ENCODE measurements at places on chromosomes 2 and 18.

DNA sequence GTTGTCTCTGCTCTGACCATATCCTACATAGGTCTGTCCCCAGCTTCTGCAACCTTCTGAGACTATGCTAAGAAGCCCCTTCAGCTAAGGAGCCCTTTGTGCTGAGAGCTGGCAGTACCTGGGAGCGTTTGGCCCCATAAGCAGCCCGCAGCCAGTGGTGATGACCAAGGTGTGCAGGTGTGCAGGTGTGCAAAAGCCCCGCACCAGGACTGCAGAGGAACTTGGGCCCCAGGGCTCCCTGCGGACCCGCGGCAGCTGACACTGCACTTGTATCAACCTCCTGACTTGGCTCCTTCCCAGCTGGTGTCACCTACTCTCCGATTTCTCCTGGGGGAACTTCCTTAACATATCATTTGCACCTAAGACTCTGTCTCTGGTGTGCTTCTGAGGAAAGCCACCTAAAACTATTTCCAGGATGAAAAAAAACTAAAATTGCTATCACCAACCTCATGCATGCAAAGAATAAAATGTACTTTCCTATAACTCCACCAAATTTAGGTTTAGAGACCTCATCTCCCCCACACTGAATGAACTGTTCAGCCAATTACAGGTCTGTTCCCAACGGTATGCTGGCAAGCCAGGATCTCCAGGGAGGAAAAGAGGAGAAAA is 16.1 kb upstream of the GNAL start:
- DNase-seq, result no peak

DNA sequence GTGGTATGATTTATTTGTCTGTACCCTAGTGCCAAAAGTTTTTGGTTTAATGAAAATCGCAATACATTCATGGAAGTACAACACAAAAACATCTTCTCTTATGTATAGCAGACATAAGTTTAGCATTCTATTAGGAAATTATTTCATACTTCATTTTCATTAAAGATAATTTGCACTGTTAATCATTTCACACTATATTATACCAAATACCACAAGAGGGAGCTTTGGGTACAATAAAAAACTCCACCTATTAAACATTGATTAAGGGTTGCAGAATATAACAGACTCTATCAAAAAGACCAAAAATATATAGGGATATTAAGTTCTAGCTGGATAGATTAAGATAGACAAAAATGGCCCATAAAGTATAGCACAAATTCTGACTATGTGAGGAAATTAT is 79.0 kb downstream of the SLC66A3 start:
- peak; percentile 45 for DNase-seq

DNA sequence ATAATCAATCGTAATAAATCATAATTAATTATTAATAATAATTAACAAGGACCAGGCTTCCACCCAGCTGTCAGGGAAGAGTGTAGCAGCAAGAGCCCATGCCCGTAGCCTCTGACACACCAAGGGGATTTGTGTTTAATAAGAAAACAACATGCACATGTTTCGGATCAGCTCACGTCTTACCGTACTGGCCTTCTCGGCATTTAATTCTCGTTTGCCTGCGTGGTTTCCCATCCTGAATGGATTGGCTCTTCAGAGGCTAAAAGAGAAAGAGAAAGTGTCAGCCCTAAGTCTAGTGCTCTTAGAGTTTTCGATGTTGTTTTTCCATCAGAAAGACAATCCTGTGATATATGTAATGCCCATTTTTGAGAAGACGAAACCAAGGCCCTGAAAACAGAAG is 27.6 kb downstream of the MBP start:
- DNase-seq, result peak; percentile 82

- DNase-seq, result no peak
Observed at GRCh38 chr2:796141-796985, 119.2 kb upstream of the TMEM18 start.

DNA sequence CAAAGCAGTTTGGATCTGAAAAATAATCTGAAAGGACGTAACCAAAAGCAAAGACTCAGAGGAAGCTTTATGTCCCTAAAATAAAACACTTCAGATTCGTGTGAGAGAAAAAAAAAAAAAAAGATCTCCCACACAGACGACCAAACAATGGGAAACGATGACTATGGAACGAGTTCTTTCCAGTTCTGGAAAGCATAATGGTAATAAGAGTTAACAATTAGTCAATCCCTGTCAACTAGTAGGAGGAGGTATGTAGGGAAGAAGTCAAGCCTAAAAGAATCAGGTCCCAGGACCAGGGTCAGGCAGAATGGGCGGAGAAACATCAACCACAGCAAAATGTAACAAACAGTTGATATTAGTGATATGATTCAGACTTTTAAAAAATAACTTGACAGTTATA is 170.3 kb upstream of the SETBP1 start:
- no peak for DNase-seq

GRCh38 chr2:191226196-191226595 is 19.0 kb upstream of the MYO1B start:
- DNase-seq, result peak; percentile 63

- DNase-seq, result peak; percentile 91
Observed at GRCh38 chr18:22466608-22467395, 49.1 kb upstream of the CTAGE1 start.

- DNase-seq, result peak; percentile 91
Observed at GRCh38 chr2:196719110-196719872, 79.8 kb downstream of the CCDC150 start.

DNA sequence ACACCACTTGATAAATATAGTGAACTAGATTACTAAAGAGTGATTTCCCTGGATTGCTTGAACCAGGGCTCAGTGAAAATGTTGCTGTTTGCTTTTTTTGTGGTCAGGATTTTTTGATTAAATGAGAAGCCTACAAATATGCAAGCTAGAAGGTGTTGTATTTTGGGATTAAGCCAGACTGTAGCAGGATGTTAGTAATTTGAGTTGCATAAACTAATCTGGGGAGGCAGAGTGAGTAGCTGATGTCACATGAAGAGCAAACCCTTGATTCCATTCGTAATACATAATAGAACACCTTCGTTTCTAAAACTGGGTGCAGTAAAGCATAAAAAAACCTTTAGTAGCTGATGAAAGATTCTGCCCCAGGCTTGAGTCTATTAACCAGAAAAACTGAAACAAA is 32.0 kb downstream of the NEDD4L start:
- DNase-seq, result peak; percentile 32

GRCh38 chr2:120174963-120175581 is 48.1 kb downstream of the TMEM185B start:
- peak; percentile 84 for DNase-seq

GRCh38 chr2:151973901-151974199 is 125.0 kb downstream of the CACNB4 start:
- peak; percentile 41 for DNase-seq

- DNase-seq, result no peak
Observed at GRCh38 chr2:118223511-118223991, 135.3 kb downstream of the INSIG2 start.

GRCh38 chr18:23373570-23373969 is 79.5 kb upstream of the RIOK3 start:
- no peak for DNase-seq

GRCh38 chr2:197993363-197993762 is 189.0 kb downstream of the PLCL1 start:
- DNase-seq, result no peak

DNA sequence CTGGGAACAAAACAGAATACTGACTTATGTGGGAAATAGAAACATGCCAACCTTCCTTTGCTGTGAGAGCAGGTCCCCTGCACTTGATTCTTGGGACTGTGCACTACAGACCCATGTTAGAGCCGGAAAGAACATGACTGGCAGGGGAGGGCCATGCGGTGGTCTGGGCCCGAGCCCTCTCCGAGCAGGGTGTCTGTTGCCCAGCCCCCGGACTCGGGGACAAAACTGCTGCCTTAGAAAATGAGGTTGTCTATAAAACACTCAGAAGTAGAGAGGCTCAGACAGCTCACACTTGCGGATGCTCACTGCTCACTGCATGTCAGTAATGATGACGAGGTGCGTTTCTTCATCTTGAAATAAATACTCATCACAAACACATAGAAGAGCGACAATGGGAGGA is 270.7 kb upstream of the HDAC4 start:
- no peak for DNase-seq

DNA sequence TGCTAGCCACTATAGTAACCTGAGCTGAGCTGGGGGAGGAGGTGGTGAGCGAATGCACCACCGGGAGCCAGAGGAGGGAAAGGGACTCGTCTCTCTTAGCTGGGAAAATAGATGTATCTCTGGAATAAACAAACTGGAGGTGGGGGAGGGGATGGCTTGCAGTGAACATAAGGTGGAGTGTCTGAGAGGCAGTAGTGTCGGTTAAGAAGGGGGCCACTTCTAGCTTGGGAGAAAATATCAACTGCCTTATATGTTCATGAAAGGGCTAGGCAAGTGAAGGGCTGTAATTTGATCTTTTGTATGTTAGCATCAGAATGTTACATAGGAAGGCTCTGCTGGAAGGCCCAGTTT is 2.2 kb downstream of the SETBP1 start:
- DNase-seq, result no peak

- no peak for DNase-seq
Observed at GRCh38 chr18:75377258-75377657, 50.2 kb downstream of the SMIM21 start.

GRCh38 chr2:232323328-232323650 is 55.3 kb upstream of the ALPP start:
- no peak for DNase-seq

DNA sequence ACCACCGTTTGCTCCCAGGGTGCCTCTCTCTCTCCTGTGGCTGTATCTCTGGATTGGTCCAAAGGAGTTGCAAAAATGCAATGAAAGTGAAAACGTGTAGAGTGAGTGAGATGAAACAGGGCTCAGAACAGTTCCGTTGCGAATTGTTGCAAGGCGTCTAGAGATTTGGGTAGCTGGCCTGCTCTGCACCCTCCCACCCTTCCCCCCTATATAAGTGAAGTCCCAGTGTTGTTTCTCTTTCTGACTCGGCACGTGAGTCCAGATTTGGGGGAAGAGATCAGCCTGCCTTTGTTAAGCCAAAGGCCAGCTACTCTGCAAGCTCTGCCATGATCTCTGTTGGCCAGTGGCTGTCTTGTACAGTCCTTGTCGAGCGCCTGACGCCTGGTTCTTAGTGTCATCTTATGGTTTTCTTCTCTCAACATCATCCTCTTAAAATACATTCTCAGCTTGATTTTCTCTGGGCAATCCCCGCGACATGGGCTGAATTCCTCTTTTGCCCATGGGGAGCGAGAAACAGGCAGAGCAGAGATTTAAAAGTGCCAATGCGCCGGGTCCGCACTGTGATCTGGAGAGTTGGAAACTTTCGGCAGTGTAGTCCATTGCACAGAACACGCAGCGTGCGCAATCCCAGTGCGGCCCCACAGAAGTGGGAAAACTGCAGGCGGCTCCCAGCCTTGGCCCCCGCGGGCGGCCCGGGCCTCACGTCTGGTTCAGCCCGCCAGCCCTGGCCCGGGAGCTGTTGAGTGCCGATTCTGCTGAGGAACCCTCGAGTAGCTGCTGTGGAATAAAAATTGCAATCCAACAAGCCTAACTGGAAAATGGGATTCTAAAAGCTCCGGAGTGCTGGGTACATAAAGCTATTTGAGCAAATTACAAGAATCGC is 9.3 kb downstream of the MEIS1 start:
- DNase-seq, result peak; percentile 21

DNA sequence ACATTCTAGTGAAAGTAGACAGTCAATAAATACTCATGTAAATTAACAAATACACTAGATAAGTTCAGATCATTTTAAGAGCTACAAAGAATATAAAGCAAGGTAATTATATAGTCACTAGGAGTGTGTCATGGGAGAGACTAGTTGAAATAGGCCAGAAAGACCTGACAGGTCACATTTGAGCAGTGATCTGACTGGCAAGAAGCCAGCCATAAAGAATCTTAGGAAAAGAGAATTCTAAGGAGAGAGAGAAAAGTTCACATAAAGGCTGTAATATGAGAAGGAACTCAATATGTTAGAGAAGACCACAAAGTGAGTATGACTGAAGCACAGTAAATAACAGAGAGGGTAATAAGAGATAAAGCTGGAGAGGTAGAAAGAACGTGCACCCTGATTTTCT is 31.2 kb downstream of the VSNL1 start:
- peak; percentile 37 for DNase-seq

DNA sequence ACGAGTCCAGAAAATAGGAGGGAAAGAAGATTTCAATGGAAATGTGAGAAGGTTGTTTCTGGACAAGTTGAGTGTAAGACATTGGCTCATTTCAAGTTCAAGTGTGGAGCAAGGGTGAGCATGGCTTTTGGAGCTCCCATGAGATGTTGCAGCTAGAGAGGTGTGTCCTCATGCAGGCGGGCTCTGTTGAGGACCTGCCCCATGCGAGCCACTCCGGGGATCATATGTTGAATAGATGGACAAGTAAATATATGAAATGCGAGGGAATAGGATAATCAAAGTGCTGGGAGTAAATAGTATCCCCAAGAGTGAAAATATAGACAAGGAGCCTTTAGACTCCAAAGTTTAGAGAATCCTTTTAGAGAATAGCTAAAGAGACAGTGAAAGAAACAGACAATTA is 200.4 kb upstream of the NRP2 start:
- DNase-seq, result no peak

GRCh38 chr2:44360749-44361329 is 455 bp downstream of the PREPL start:
- DNase-seq, result peak; percentile 46

GRCh38 chr2:160666154-160667060 is 172.8 kb upstream of the RBMS1 start:
- DNase-seq, result peak; percentile 99
